ENCODE measurements at places on chromosomes 12 and 14.

DNA sequence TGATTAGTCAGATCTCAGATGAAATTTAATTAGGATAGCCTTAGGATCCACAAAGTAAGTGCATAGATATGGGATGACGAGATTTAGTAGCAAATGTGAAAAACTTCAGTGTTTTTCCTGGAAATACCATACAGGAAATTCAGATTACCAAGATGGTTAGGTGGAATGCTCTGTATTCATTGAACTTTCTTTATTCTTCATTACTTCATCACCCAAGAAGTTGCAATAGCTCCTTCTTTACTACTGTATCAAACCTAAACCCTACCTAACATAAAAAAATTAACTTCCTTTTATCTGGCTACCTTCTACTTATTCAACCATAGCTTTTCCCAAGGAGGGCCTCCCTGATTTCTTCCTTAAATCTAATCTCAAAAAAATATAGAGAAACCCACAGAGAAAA is 100.4 kb downstream of the TTC6 start:
- DNase-seq: no peak

DNA sequence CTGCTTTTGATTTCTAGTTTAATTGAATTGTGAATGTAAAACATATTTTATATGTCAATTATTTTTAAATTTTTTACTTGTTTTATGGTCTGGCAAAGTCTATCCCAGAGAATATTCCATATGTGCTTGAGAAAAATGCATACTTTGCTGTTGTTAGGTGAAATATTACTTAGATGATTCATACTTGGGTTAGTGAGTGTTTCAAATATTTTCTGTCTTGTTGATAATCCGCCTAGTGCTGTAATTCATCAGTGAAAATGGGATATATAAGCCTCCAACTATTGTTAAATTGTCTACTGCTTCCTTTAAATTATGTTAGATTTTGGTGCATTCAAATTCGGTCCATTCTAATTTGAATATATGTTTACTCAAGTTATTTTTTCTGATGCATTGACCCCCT is 395.5 kb downstream of the LRFN5 start:
- no peak for DNase-seq

DNA sequence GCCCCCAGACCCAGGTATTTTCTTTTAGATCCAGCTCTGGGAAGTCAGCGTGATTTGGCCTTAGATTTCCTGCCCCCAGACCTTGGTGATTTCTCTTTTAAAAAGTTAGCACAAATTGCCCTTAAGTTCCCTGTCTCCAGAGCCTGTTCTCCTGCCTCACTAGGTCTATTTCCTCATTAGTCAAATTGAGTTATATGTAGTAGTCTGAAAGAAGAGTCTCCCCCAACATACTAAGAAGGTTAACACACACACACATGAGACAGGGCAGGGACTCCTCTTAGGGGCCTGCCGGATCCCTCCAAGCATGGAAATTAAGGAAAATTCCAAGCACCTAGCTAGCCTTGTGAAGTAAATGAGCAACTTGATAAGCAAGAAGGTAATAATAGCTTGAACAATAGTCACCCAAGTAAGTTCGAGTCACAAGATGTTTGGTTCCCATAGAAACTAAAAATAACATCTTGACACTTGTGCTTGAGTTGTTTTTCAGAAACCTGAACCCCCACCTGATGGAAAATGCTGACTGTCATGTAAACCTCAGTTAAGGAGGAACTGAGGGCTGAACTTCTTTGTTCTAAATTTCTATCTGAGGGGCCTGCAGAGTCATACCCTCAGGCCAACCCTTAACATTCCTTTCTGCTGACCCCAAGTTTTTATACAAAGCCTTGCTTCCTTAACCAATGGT is 51.6 kb downstream of the CAND1 start:
- no peak for DNase-seq

DNA sequence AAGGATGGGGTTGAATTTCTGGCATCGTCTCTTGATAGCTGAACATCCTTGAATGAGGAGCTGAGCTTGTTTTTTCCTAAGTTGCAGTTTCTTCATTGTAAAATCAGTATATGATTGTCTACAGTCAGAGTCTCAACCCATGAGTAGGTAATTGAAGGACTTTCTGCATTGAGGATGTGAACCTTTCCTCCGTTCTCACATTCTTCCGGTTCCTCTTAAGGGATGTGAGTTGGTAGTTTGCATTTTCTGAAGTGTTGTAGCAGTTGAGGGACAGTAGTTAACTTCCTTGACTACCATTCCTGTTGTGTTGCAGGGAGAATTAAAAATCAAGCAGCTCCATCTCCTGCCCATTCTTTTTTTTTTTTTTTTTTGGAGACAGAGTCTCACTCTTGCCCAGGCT is 19.1 kb downstream of the TPCN1 start:
- DNase-seq: no peak

- no peak for DNase-seq
Measured at GRCh38 chr12:116164250-116165035, 113.0 kb downstream of the MED13L start.

GRCh38 chr12:131092901-131093603 is 139.3 kb downstream of the ADGRD1 start:
- DNase-seq: peak; percentile 56

GRCh38 chr12:17020765-17021164 is 414.8 kb upstream of the LMO3 start:
- DNase-seq: no peak

DNA sequence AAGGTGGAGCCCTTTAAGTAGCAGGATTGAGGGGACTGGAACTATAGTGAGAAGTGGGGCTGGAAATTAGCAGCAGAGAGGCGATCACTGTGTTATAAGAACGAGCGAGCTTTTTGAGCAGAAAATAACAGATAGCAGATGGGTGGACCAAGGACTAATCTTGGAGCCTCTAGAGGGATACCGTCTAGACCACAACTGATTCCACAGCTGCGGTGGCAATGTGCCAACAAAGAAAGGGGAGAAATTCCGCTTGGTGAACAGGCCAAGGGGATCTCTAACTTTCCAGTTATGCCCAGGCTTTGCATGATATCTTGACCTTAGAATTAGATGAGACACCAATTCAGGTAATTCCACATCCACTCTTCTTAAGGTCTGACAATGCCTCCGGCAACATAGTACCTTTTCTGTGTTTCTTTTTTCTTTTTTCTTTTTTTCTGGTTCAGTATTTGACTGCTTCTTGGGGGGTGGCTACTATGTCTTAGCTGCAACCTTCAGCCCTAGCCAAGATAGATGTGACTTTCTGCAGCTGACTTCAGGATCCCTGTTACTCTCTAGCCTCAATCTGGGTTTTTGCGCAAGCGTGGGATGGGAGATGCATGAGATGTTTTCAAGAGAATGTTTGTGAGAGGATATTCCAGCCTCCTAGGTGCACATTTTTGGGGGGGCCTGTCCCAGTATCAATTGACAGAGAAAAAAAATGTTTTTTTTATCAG is 143.4 kb upstream of the CPSF6 start:
- no peak for DNase-seq

DNA sequence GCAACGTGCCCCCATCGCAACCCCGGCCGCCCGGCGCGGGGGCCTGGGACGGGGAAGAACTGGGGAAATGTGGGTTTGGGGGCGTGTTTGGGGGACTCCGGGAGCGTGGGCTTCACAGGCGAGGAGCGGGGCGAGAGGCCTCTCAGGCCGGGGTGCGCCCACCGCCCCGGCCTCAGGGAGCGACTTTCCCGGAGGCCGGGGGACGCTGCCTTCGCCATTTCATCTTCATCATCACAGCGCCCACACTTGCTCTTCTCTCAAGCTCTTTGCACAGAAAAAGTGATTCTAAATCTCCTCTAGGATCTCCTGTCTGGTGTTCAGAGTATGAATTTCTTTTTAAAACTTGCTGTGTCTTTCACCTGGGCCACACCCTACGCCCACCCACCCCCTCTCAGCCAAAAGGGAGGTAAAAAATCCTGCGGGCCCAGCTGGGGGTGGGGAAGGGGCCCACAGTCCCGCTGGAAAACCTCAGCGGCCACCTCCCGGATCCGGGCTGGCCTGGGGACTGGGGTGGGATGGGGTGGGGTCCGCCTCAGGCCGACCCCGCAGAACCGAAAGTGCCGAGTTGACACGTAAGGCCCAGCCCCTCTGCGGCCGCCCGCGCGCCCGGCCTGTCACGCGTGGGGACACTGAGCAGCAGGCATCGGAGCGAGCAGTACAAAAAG is 7.4 kb downstream of the CDKN1B start:
- DNase-seq: peak; percentile 58

GRCh38 chr12:122079033-122079531 is 526 bp downstream of the MLXIP start:
- no peak for DNase-seq

GRCh38 chr12:120186654-120187053 is 7.9 kb downstream of the GCN1 start:
- DNase-seq: no peak

- DNase-seq: no peak
Measured at GRCh38 chr14:104792101-104792884, 3.3 kb downstream of the AKT1 start.
